ENCODE measurements at places on chromosomes 5 and 9.

DNA sequence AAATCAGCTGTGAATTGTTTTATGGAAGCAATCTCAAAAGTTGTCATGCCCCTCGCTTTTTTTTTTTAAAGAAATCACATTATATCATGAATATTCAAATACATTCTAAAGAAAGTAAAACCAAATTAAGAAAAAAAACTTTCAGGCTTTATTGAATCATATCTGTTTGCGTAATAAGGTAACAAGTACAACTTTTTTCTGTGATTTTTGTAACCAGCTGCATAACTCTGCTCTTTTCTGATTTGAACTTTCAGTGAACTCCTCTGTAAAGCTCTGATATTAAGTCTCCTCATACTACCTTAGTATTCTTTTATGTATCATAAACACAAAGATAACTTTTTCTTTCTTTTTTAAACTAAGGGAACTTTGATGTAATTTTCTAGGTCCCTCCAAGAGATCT, 65.3 kb downstream of the CWC27 start:
- no peak for DNase-seq

GRCh38 chr5:66897356-66897755, 299.2 kb downstream of the CD180 start:
- DNase-seq = no peak

- no peak for DNase-seq
Measured at GRCh38 chr9:11551106-11551505, 938.3 kb upstream of the PTPRD start.

GRCh38 chr5:83035373-83036100, 41.7 kb downstream of the TMEM167A start:
- DNase-seq = no peak

GRCh38 chr5:111972080-111972479, 215.1 kb upstream of the NREP start:
- DNase-seq = no peak

DNA sequence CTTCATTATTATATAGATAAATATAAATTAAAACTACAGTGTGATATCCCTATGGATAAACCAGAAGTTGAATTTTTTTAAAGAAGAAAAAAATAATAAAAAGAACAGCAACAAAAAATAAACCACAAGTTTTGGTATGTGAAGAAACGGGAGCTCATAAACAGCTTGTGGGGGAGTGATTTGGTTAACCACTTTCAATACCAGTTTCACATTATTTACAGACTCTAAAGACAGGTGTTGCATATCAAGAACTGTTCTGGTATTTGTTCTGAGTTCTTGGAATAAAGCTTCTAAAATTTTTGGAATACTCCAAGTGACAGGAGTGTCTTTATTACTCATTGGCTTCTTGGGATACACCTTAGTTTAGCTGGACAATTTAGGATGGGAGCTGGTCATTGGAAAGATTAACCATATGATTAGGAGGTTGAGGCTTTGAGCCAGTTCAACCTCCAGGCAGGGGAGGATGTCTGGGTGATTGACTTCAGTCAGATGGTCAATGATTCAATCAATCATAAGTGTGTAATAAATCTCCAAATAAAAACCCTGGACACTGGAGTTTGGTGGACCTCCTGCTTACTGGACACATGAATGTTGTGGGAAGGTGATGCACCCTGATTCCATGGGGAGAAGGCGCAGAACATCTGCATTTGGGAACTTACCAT, 2223.1 kb upstream of the C9orf72 start:
- DNase-seq = no peak

GRCh38 chr5:166293892-166294291, 1997.6 kb upstream of the WWC1 start:
- DNase-seq = no peak

- DNase-seq = no peak
Measured at GRCh38 chr9:101114317-101114716, 85.8 kb downstream of the PLPPR1 start.

GRCh38 chr5:177128551-177128981, 5.0 kb upstream of the NSD1 start:
- no peak for DNase-seq

DNA sequence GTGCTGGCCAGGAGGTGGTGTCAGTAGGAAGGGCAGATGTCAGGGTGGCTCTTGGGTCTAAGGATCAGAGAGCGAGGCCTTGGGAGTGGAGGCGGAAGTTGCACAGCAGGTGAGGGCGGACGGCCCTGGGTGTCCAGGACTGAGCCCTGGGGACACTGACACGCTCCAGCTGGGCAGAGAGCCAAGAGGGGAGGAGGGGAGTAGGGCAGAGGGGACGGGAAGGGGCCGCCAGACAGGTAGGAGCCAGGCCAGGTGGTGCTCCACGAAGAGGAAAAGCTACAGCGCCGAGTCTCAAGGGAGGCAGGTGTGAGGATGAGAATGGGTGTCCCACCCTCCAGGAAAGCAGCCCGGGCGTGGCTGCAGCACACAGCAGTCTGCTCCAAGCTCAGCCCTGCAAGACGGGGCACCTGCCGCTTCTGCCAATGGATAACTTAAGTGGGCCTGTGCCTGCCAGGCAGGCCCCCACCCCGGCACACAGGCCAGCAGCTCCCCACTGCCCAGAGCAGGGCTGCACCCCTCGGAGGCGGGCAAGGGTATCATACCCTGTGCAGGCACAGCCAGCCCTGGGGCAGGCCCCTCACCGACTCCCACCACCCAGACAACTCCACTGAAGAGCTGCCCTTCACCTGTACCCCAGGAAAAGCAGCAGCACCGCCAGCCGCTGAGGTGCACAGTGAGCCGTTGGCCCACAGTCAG, 4.9 kb downstream of the TPRN start:
- DNase-seq = no peak

- no peak for DNase-seq
Measured at GRCh38 chr5:74556631-74557595, 83.6 kb downstream of the ENC1 start.

DNA sequence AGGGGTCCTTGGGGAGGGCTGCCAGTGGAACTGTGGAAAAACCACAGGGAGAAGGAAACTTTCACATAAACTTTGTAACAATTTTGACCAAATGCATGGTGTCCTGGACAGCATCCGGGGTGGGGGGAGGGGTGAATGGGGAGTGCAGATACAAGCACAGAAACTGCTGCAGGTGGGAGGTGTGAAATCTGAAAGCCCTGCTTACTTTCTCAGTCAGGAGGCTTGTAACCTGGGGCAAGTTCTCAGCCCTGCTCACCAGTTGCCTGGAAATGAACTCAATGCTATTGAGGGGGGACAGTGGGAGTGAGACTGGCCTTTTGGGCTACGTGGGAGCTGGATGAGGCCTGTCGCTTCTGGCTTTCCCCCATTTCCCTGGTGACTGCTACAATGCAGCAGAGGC, 694.5 kb upstream of the ZNF608 start:
- no peak for DNase-seq

DNA sequence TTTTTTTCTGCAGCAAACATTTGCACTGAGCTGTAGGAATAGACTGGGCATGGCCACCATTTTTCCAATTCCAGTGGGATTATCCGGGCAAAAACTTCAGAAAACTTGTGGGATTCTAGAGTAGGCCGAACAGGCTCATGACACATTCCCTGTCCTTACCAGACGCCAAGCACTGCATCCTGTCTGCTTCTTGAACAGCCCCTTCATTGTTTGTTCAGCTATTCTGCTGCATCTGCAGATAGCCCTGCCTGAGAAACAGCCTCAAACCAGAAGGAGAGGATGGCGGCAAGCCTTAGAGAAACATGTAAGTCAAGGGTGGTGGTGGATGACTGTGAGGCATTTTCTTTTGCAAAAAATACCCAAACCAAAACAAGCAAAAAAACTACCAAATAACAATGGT, 111.8 kb upstream of the NTRK2 start:
- no peak for DNase-seq

Data from activated naive CD4-positive, alpha-beta T cell (primary cell).